ENCODE measurements at places on chromosomes 1 and 21.

- DNase-seq: no peak
Observed at GRCh38 chr1:98049370-98050135, 128.7 kb upstream of the DPYD start.

GRCh38 chr1:115186711-115187265 lies 97.5 kb upstream of the TSPAN2 start:
- DNase-seq: no peak

DNA sequence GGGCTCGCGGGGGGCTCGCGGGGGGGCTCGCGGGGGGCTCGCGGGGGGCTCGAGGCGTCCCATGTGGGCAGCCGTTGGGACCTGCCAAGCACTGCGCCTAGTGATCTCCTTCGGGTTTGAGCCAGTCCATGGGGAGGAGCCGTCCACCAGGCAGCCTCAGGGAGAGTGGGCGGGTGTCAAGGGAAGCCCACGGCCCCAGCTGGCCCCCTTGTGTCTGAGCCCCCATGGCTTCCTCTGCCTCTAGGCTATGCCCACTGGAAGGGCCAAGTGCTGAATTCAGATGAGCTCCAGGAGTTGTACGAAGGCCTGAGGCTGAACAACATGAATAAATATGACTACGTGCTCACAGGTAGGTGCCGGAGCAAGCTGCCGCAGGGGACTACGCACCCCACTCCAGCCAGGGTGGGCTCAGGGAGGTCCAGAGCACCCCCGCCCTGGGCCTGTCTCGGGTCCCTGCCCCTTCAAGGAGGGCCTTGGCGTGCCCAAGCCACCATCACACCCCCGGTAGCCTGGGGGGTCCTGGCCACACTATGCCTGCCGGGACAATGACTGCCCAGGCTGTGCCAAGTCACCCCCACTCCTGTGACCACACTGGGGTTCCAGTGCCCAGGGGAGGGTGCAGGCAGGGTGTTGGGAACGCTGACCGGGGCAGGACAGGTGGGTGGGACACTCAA lies 22.6 kb downstream of the PDXK start:
- DNase-seq: no peak

GRCh38 chr1:199204231-199204630 lies 565.4 kb downstream of the PTPRC start:
- DNase-seq: no peak

DNA sequence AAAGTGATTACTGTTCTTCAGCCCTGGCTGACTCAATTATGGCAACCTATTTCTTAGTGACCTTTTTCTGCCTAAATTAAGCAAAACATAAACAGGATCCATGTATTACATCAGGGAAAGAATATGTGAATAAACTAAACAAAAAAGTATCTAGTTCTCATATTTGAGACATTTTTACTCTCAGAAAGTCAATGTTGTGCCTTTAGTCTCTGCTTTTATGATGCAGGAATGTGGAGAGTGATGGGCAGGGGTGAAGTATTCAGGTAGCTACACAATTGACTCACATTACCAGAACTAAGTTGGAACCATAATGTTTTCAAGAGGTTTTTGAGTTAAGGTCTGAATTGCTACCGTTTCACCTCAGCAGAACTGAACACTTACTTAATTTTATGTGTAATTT lies 462.7 kb upstream of the CXADR start:
- no peak for DNase-seq

GRCh38 chr1:30637183-30637980 lies 86.0 kb downstream of the MATN1 start:
- no peak for DNase-seq

DNA sequence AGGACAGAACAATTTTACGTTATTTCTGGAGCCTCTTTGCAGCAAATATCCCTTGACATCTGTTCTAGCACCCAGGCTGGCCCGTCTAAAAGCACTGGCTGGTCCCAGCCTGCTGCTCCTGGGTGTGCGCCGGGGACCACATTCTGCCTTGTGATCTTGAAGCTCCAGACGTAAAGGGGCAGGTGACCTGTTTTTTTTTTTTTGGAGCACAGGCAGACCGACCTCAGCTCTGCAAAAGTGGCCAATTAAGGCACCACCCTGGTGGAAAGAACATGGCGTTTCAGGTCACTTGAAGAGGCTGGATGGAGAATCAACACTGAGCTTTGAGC lies 13.8 kb upstream of the CAMTA1 start:
- DNase-seq: no peak

DNA sequence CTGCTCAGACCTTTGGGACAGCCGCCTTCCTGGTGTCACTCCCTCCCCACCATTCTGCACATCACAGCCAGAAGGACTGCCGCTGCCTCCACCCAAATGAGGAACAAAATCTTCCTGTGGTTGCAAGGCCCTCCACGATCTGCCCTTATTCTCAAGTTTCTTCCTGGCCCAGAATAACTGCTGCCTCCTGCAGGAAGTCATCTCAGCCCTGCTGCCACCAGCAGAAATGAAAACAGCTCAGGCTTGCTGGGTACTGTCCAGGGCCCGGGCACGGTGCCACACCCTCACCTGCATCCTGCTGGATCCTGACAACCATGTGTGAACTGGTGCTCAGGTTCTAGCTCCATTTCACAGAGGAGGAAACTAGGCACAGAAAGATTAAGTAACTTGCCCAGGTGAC lies 2.8 kb downstream of the CLDN19 start:
- no peak for DNase-seq

DNA sequence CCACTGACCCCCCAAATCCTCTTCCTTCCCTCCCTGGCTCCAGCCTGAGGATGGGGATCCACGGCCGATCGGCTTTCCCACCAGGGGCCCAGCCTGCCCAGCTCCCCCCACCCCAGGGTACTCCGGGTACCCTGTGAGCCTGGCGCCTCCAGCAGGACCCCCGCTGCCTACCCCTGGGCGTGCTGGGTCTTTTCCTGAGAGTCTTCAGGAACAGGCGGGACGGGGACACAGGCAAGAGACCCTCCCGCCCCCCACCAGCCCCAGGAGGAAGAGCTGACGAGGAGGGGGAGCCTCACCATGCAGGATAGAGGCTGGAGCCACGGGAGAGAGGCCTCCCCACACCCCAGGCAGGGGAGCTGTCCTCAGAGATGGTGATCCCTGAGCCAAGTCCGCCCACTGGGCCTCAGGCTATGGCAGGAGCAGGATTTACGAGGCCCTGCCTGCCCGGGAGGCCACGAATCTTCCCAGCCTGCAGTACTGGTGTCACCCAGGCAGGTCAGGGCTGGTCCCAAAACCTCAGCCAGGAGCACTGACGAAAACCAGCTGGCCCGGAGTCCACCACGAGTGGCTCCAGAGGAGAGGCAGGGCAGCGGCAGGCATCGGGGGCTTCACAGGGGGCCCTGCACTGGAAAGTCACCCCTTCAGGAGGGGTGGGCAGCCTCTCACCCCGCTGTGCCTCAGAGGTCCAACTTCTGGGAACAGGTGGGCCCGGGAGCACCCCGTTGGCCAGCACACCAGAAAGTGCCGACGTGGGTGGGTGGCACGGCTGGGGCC lies 58.0 kb downstream of the MEGF6 start:
- DNase-seq: no peak

DNA sequence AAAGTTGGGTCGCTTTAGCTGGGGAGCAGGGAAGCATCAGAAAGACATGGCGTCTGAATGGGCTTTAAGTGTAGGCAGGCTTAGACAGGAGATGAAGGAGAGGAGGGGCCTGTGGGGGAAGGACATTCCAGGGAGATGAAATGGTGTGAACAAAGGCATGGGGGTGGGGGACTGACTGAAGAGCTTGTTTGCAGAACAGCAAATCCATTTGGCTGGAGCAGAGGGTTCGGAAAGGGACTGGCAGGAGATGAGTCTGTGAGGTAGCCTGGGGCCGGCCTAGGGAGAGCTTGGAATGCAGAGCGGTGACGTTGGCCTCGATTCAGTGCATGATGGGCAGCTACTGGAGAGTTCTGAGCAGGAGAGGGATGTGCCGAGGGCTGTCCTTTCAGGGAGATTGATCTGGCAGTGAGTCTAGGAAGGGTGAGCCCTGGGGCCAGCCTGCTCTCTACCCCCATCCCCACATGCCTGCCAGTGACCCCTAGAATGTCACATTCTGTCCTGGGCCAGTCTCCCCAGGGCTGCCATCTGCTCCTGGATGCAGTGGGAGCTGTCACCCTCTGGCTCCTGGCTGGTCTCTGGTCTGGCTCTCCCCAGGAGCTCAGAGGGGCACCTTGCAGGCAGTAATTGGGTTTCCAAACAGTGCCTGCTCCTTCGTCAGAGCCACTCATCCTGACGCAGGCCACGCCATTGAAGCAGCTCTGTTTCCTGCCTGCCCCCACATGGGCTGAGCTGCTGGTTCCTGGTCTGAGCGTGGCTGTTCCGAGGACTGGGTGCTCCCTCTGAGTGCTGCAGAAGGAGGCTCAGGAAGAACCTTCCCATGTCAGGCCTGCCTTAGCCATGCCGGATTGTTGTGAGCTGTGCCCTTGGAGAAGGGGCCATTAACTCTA lies 22.3 kb upstream of the TMEM222 start:
- DNase-seq: no peak

DNA sequence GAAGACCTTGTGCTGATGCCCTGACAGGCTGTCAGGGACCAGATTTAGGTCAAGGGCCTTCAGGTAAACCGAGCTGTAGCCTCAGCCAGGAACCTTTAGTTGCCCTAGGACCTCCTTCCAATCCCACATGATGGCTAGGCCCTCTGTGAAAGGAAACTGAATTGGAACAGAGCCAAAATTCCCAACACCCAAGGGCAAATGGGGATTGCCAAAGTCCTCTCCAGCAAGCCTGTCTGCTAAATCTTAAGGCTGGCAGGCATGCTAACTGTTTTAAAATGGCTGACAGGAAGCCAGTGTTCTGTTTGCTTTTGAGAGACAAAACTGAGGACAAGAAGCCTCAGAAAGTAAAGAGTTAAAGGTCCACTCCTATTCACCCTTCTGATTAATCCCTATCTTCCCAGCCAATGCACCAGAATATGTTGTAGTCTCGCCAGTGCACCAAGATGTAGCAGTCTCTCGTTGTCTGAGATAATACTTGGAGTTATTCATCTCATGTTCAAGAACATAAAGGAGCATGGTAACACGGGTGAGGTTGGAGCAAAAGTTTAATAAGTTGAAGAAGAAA lies 35.1 kb downstream of the MSTO1 start:
- no peak for DNase-seq

- no peak for DNase-seq
Observed at GRCh38 chr21:33080376-33080775, 10.4 kb downstream of the OLIG1 start.

GRCh38 chr1:196654271-196654670 lies 2.4 kb downstream of the CFH start:
- no peak for DNase-seq

GRCh38 chr1:19220991-19221390 lies 10.9 kb upstream of the UBR4 start:
- DNase-seq: no peak

GRCh38 chr1:55444667-55445066 lies 229.5 kb upstream of the USP24 start:
- no peak for DNase-seq

DNA sequence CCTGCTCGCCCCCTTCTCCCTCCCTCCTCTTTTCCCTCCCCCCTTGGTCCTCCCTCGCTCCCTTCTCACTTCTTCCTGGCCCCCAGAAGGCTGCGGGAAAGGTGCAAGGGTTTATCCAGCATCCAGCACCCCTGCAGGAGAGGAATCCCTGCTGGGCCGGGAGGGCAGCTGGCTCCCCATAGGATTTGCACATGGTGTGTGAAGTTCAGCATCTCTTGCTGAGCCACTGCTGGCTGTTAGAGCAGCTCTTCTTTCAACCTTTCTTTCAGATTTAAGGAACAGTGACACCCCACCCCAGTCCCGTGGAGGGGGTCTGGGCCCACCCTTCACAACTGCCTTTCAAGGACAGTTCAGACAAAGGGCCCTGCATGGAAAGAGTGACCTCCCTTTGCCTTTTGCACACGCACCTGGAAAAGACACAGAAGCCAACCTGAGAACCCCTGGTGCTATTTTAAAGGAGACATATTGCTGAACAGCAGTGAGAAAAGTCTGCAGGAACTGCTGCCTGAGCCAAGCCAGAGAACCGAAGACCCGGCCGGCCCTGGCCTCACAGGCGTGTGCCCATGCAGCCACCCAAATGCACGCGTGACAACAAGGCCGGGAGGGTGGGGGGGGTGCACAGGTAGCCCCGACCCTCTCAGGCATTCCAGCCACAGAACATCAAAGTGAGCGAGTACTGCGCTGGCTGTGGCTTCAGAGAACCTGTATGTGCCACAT lies 66.6 kb downstream of the SLC37A1 start:
- no peak for DNase-seq

DNA sequence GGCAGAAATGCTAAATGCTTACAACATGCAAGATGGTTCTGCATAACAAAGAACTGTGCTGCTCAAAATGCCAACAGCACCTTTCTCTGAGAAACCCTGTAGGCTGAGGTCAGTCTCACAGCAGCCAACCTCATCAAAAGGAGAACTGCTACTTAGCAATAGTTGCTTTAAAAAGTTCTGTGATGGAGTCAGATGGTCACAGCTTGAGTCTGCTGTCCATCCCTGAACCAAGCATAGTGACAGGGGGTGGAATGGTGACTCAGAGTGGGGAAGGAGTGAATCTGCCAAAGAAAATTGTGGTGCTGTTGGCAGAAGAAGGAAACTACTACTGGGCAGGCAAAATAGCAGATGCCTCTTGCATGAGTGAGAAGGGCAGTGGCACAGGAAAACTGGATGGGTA lies 106.0 kb upstream of the FAM78B start:
- DNase-seq: no peak

GRCh38 chr1:52268372-52268771 lies 97.6 kb downstream of the CC2D1B start:
- DNase-seq: no peak

- no peak for DNase-seq
Observed at GRCh38 chr1:53645690-53646078, 93.3 kb downstream of the GLIS1 start.

- DNase-seq: no peak
Observed at GRCh38 chr1:24501371-24502064, 1.1 kb upstream of the RCAN3 start.

DNA sequence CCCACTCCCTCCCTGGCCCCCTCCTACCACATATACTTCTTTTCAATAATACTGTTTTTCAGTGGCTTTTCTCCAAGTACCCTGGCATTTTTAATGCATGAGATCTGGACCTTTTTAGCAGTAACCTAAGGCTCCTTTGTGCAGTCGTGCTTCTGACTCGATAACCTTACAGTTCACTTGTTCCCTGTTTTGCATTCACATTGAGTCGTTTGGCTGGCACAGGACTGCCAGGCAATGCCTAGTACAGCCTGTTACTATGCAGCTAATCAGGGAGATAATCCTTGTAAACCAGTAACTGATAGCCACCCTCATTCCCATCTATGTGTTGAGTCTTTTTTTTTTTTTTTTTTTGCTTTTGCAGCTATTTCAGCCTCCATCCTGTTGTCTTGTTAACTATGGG lies 3.7 kb downstream of the ATP1B1 start:
- no peak for DNase-seq

GRCh38 chr1:199945591-199945990 lies 81.9 kb upstream of the NR5A2 start:
- DNase-seq: no peak

DNA sequence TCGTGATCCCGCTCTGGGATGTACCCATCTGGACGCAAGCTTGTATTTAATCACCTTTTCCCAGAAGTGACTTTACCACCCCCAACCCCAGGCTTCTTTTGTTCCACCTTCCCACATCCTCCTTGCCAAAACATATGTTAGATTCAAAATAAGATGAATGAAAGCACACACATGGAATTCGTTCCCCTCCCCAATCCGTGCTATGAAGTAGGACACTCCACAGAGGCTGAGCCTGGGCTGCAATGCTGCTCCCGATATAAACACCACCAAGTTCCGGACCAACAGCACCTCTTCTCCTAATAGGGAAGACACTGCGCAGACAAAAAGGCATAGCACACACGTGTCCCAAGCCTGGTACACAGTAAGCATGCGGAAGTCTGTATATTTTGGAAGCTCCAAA lies 86.1 kb downstream of the CLSTN1 start:
- no peak for DNase-seq

- no peak for DNase-seq
Observed at GRCh38 chr21:26127918-26128317, 42.7 kb downstream of the APP start.

Measured in SK-N-MC (cell line).